ENCODE measurements at places on chromosomes 3 and 15. TPM values are rescaled to one million over a fixed set of nuclear protein-coding genes. Genes with fewer than 3 reads are reported as not detected.

- no peak for DNase-seq
Observed at GRCh38 chr15:38696790-38697495, 132.3 kb upstream of the RASGRP1 start.

DNA sequence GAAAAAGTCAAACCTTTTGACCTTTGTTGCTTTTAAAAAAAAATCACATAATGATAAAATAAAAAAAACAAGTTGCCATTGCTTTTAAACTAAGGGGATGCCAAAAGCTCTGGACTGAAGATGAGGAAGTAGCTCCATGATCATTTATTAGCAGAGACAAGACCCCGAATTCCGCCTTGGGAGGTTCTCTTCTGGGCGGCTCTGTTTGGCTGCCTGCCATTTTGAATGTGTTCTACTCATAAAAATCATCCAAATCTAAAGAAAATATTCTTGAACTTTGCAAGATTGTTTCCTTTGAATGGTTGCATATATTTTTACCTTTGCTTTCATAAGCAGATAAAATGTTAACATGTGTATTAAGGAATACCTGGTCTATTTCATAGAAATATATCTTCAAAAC, 63.8 kb downstream of the NCEH1 start:
- no peak for DNase-seq

- DNase-seq: peak; percentile 52
Observed at GRCh38 chr3:170355738-170356595, 1.5 kb upstream of the SKIL start.

GRCh38 chr15:48940508-48940907, 23.2 kb downstream of the SHC4 start:
- DNase-seq: no peak

The SHQ1 gene
- total RNA-seq: 31.6 TPM

The GAP43 gene
- total RNA-seq: 0.96 TPM
